HT-29 (cell line): ENCODE measurements at places on chromosomes 4 and X.

- no peak for DNase-seq
Observed at GRCh38 chr4:88758264-88758663, 60.6 kb upstream of the NAP1L5 start.

GRCh38 chr4:97386969-97387368, 756.3 kb downstream of the STPG2 start:
- DNase-seq: no peak

GRCh38 chrX:134676436-134676835, 18.2 kb upstream of the PLAC1 start:
- DNase-seq: peak; percentile 3

GRCh38 chr4:122119739-122120138, 32.4 kb upstream of the BLTP1 start:
- no peak for DNase-seq

DNA sequence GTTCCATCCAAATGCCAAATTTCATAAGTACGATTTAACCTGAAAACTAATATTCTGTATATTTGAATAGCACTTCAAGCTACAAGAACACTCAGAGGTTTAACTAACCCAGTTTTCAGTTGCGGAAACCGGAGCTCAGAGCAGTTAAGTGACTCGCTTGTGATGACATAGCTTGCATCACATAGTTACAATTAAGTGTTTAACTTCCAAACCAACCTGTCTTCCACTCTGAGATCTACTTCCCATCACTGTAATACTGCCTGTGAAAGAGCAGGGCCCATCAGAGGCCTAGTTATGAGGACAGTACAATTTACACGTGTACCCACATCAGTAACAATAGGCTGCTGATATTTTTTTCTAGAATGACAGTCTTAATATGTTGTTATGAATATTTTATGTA, 120.3 kb downstream of the MAD2L1 start:
- no peak for DNase-seq

DNA sequence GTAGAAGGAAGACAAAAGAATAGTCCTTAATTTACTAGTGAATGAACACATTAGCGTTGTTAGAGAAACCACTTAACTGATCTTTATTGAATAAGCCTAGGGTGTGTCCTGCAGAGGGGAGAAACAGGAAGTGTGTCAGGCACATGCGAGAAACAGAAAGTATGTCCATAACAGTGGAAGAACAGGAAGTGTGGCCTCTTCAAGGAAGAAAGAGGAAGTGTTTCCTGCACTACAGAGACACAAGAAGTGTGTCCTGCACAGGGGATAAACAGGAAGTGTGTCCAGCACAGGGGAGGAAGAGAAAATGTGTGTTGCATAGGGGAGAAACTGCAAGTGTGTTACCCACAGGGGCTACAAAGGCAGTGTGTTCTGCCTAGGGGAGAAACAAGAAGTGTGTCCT, 539.6 kb upstream of the PRKX start:
- DNase-seq: no peak

DNA sequence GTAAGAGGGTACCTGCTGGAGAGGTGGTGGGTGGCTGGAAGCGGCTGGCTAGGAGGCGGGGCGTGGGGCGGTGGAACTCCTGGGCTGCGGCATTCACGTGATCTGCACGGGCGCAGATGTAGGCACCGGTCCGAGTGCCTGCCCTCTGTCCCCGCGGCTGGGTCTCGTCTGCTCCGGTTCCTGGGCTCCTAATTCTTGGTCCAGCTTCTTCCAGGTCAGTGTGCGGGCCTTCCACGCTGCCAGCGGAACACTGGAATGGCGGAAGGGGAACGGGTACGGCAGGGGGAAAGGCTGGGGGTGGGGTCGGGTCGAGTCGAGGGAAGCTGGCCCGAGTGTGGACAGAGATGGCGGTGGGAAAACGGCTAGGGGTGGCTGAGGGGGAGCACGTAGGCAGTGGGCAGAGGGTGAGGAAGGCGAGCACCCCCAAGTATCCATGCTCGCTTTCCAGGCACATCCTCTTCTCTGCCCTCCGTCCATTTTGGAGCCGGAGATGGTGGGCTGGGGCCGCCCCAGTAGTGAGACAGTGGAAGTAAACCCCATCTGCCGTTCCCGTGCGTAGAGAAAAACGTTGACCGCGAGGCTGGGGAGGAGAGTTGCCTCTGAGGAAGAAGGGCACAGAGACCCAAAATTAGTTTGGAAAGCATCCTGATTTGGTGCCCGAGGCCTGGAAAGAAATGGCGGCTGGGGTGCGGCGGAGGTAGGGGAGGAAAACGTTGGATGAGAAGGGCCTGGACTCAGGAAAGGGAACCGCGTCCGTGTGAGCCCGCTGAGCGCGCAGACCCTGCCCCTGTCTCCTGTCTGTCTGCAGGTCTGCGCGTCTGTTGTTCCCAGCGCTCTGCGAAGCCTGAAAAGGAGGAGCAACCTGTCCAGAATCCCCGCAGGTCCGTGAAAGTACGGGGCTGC, at the start of gene TCEAL4:
TSS of gene TCEAL4 (plus strand) at position 105 of the 903 bp plus-strand sequence. CDS start 1,161 bp downstream, outside the sequence.
- DNase-seq: no peak

DNA sequence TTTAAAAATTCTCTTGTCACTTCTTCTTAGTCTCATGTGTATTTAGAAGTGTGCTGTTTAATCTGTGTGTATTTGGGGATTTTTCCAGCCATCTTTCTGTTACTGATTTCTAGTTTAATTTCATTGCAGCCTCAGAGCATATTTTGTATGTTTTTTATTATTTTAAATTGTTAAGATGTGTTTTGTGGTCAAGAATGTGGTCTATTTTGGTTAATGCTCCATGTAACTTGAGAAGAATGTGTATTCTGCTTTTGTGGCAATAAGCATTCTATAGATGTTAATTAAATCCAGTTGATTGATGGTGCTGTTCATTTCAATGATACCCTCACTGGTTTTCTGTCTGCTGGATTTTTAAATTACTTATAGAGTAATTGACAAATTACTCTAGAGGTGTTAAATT, 38.9 kb downstream of the ANXA10 start:
- no peak for DNase-seq

GRCh38 chr4:151541389-151542071, 132.6 kb downstream of the FHIP1A start:
- DNase-seq: peak; percentile 19
